Activated CD8-positive, alpha-beta memory T cell treated with anti-CD3 and anti-CD28 coated beads, Interleukin-2, amount 50 U/mL, for 4 hours (primary cell): ENCODE measurements at places on chromosomes 6 and 20.

DNA sequence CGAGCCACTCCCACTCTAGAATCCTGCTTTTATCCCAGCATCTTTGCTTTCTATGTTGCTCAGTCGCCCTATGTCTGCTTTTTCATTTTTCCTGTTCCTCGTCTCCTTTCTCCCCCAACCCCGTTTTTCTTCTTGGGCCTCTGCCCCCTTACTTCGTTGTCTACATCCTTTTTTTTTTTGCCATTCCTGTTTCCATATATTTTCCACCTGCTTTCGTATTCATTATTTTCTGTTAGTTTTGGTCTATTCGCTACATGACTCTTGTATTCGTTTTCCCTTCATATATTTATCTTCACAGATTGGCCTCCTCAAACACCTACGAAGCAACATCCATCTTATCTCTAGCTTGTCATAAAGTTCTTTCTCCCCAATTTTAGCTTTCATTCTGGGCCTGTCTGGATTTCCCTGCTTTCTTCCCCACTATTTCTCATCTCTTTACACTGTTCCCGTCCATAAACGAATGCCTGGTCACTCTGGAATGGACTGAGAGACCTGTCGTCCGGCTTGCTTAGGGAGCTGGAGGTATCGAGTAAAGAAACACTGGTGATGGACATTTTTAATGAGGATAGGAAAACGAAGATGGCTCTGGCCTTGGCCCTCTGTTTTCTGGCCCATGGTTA lies 915 bp downstream of the PRRC2A start:
- no peak for DNase-seq

- no peak for DNase-seq
These were observed 6.2 kb downstream of the TRIM26 start for GRCh38 chr6:30206799-30207618.

- DNase-seq, result no peak
These were observed 148.5 kb upstream of the ATXN1 start for GRCh38 chr6:16909658-16910360.

GRCh38 chr6:27743787-27744186 lies 168.4 kb downstream of the OR2B2 start:
- DNase-seq, result no peak

- DNase-seq, result no peak
These were observed 1.9 kb downstream of the CHD6 start for GRCh38 chr20:41616228-41616627.

DNA sequence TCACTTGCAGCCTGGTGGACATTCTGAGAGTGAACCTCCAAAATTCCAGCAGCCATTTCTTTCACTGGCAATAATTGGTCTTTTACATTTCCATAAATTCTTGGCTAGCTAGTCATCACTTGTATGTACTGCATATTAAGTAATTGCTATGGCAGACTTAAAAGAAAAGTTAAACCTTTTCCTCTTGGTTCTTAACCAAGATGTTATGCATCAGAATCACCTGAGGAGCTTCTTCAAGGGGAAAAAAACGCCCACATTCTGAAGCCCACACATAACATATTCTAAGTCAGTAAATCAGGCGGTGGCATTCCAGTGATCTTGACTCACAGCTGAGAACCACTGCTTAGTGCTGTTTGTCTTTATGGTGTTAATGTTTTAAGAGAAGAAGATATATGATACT lies 37.0 kb downstream of the CDC40 start:
- no peak for DNase-seq

DNA sequence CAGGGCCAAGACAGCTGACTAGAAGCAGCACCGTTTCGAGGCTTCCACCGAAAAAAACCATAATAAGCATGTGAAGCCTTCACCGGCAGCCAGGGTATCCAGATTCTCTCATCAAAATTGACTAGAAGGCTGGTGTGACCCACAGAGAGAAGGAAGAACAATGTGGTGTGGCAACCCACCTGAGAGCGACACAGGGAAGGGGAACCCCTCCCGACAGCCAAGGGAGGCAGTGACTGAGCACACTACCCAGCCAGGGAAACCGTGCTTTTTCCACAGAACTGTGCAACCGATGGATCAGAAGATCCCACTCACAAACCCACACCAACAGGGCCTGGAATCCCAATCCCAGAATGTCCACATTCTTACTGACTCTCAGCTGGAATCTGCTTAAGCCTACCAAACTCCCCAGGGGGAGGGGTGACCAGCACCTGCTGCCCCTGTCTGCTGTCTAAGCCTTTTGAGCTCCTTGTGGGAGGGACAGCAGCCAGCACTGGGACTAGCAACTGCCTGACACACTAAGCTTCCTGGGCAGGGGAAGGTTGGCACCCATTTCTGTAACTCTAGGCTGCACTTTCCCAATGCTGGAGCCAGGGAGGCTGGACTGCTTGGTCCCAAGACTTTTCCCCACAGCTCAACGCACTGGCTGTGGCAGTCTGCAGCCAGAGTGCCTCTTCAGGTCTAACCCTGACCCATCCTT lies 231.9 kb upstream of the FAM83B start:
- DNase-seq, result no peak

GRCh38 chr6:56435326-56435725 lies 187.9 kb upstream of the COL21A1 start:
- DNase-seq, result no peak

DNA sequence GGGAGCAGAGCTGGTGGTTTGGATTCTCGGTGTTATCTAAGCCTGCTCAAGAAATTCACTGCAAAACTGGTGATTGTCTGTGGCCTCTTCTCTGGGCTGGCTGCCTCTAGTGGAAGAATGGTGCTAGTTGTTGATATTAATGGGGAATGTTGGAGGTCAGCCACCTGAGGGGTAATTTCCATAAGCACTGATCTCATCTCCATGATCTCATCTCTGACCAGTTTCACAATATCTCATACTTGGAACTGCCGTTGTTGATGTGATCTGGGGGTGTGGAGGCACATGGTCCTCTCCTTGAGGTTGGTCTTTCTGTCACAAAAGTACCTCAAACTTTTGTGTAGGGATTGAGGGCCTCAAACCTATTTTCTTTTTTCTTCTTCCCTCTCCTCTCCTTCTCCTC lies 102.6 kb downstream of the CD109 start:
- DNase-seq, result no peak

DNA sequence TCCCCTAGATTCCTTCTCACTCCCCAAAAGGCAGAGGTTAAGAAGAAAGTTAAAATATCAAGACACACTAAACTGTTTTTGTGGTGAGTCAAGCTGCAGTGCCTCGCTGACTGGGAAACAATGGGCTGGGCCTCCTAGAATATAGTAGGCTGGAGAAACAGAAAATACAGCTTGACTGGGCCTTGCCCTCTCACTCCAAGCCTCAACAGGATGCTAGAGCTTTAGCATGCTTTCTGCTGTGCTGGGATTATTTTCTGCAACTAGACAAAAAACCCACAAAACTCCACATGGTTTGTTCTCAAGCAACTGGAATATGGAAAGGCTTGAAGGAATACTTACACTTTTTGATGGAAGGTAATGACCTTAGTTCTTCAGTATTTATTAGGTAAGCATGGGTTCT lies 27.9 kb downstream of the FOXO3 start:
- DNase-seq, result no peak

- DNase-seq, result no peak
These were observed 9.4 kb downstream of the ADTRP start for GRCh38 chr6:11769244-11769643.

GRCh38 chr20:49594143-49594930 lies 26.4 kb upstream of the PTGIS start:
- DNase-seq, result peak; percentile 33

DNA sequence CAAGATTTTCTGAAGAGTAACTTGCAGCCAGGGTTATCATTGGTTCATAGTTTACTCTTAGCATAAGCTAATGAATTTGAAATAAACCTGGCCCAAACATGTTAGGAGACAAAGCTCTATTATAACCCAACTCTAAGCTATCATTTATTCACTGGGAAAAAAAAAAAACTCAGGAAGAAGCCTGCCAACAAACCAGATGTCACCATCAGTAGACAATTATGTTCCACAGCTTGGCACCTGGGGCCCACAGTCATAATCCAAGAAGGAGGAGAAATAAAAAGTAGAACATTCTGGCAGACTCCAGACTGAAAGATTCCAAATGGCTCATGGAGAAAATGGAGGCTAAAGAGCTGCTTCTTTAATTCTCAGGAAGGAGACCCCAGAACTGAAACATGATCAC lies 100.0 kb upstream of the CNR1 start:
- DNase-seq, result no peak

DNA sequence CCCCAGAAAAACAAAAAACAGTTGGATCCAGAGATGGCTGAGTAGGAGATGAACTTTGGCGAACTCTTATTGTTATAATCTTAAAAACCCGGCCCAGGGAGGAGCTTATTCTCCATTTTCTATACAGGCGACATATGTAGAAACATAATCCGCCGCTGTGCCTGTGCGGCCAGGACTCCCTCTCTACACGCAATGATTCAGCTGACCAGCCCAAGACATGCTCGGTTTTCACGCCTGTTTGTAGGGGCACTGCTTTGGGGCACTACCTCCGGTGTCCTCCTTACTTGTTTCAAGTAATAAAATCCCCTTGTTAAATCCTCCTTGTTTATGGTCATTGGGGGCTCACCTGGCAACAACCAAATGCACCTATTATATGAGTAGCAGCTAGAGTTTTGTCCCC lies 89.9 kb downstream of the SEL1L2 start:
- DNase-seq, result no peak

- DNase-seq, result no peak
These were observed 33.5 kb downstream of the PLG start for GRCh38 chr6:160735523-160735922.

- DNase-seq, result peak; percentile 47
These were observed 10.0 kb upstream of the POU5F1 start for GRCh38 chr6:31180500-31180899.

DNA sequence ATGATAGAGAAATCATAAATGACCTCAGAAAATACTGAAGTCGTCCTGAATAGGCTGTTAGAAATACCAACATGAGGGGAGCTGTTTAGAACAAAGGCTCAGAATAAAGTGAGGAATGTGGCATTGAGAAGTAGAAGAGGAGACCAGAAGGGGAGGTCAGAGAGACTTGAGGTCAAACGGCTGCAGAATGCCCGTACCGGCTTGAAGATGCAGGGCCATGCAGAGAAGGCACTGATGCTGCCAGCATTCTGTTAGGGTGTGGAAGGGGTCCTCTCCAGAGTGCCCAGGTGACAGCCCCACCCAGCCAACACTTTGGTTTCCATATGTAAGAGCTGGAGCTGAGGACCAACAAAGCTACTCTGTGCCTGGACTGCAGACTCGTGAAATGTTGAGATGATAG lies 570.9 kb downstream of the CDH26 start:
- DNase-seq, result no peak

GRCh38 chr20:21090111-21090618 lies 16.0 kb downstream of the LINC00237 start:
- DNase-seq, result no peak

GRCh38 chr6:16697437-16698161 lies 63.7 kb downstream of the ATXN1 start:
- no peak for DNase-seq

DNA sequence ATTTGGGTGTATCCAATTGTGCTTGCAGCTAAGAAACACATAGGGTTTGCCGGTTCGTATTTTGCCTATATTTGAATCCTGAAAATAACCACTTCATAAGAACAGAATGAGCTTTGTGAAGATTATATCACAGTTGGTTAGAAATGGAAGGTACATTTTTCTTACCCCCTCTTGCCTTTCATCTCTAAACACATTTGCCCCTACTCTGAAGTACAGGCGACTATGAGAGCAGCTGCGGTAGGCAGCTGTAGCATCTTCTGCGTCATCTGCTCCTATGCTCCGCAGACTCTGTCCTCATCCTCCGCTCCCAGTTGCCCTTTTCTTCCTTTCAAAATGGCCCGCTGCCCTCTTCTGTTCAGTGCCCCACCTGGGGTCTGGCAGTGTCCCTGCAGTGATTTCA lies 47.6 kb upstream of the REV3L start:
- no peak for DNase-seq

DNA sequence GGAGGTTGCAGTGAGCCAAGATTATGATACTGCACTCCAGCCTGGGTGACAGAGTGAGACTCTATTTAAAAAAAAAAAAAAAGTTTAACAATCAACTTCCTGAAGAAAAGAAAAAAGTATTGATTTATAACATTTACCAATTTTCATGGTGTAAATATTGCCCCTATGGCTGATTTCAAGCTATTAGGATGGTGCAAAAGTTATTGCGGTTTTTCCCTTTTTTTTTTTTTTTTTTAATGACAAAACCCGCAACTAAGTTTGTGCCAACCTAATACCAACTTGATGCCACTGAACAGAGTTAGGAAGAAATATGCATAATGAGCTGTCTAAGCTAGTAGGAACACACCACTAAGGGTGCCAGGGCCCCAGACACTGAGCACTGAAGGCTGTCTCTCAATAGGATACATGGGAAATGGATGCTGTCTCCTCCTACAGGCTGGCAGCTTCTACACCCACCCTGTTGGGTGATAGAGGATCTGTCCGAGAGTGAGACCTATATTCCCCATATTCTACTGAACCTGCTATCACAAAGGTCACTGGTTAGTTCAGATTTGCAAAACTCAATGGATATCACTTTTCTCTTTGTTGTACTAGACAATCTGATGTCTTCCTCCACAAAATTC lies 6.5 kb upstream of the PERP start:
- no peak for DNase-seq

DNA sequence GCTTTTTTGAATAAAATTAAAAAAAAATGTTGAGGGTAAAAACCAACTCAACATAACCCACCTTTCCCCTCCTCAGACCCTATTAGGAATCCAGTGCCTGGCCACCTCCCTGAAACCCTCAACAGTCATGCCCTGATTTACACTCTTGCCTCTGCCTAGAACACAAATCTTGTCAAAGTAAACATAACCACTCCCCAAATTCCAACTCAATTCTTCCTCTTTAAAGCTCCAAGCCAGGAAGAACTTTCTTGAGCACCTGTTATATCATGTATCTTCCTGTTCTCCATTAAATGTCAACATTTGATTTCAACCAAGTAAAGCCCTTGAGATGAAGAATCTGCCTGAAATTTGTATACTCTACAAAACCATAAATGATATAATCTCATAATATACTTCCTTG lies 198.0 kb upstream of the SHLD1 start:
- DNase-seq, result no peak

DNA sequence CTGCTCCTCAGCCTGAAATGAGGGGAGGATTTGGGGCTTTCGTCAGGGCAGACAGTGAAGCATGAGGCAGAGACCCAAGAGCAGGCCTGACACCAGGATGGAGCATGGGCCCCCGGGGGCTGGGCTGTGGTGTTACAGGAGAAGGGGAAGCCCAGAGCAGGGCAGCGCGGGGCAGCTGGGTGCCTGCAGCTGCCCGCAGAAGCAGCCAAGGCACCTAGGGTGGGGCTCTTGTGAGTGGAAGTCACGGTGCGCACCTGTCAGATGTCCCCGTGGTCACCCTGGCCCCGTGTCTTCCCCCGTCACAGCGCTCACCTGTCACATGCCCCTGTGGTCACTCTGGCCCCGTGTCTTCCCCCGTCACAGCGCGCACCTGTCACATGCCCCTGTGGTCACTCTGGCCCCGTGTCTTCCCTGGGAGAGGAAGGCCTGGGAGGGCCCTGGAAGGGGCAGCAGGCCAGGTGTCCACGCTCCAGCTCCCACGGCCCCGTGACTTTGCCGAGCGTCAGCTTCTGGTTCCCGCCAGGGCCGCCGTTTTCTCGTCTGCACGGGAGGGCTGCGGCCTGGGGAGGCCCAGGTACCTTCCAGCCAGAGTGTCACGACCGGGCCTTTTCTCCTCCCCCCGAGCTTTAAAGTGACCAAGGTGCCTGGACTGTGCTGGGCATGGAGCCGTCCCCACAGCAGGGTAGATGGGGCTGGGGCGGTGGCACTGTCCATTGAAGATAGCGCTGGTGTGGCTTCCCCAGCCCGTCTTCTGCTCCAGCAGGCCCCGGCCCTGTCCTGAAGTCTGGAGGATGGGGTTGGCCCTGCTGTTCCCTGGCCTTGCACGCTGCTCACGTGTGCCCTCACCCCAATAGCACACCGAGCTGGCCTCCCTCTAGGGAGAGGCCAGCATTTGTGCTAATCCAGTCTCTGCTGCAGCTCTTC lies 9.4 kb downstream of the ARFGAP1 start:
- no peak for DNase-seq
